Vagina (tissue), 2 donors: ENCODE measurements at places on chromosomes 12 and 14.

- H3K4me1 ChIP-seq: no peaks in the 10 kb centered on the region
- DNase-seq: no peak
- H3K36me3 ChIP-seq: no peaks in the 10 kb centered on the region
- H3K27ac ChIP-seq: no peak overlapping the region
- H3K4me3 ChIP-seq: no peak overlapping the region
Observed at GRCh38 chr12:2372178-2372577, 319.4 kb downstream of the CACNA1C start.

DNA sequence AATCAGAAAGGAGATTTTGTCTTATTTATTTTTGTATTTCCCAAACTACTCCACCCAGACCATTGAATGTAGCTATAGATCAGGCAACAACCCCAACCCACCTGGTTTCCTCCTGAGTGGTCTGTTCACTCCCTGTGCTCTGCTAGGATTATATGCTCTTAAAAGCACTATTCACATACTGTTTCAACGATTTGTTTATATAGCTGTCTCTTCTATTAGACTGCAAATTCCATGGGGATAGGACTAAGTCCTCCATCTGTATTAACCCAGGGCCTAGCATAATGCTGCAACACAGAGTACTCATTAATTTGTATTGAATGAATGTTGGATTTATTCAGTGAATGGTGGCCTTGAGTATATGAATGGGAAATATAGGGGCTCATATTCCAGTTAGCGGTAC, 307.6 kb downstream of the RAD51B start:
- DNase-seq: no peak
- no peaks in the 10 kb centered on the region for H3K36me3 ChIP-seq
- no peaks in the 10 kb centered on the region for H3K27me3 ChIP-seq
- no peak overlapping the region for H3K4me3 ChIP-seq
- no peak overlapping the region for H3K27ac ChIP-seq

GRCh38 chr12:55687746-55688145, 20.0 kb downstream of the ITGA7 start:
- H3K4me3 ChIP-seq: no peak overlapping the region
- no peaks in the 10 kb centered on the region for H3K36me3 ChIP-seq
- H3K4me1 ChIP-seq: no peaks in the 10 kb centered on the region
- H3K27ac ChIP-seq: no peak overlapping the region
- no peak for DNase-seq

GRCh38 chr14:21091821-21092272, 6.6 kb downstream of the ZNF219 start:
- peaks cover 28% of the 10 kb centered on the region for H3K36me3 ChIP-seq
- peak overlapping the region; percentile 31 for H3K27ac ChIP-seq
- H3K4me1 ChIP-seq: peaks cover 19% of the 10 kb centered on the region
- no peaks in the 10 kb centered on the region for H3K27me3 ChIP-seq
- no peak overlapping the region for H3K4me3 ChIP-seq

DNA sequence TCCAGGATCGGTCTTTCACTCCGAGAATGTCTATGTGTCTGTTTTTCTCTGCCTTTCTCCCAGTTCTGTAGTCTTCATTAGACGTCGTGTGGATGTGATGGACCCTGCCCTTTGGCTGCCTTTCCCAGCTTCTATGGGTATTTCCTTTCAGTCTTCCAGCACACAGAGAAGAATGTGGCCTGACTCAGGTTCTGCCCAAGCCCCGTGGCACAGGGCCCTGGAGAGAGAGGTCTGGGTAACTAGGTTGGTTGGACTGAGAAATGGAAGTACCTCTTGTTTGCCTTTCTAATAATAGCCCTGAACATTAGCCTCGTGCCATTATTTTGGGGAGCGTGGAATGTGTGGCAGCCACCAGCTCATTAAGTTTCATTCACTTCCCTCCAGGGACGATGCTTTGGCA, 3.8 kb downstream of the FOXJ2 start:
- no peak for DNase-seq
- H3K36me3 ChIP-seq: no peaks in the 10 kb centered on the region
- peaks cover 69% of the 10 kb centered on the region for H3K4me1 ChIP-seq
- no peaks in the 10 kb centered on the region for H3K27me3 ChIP-seq

DNA sequence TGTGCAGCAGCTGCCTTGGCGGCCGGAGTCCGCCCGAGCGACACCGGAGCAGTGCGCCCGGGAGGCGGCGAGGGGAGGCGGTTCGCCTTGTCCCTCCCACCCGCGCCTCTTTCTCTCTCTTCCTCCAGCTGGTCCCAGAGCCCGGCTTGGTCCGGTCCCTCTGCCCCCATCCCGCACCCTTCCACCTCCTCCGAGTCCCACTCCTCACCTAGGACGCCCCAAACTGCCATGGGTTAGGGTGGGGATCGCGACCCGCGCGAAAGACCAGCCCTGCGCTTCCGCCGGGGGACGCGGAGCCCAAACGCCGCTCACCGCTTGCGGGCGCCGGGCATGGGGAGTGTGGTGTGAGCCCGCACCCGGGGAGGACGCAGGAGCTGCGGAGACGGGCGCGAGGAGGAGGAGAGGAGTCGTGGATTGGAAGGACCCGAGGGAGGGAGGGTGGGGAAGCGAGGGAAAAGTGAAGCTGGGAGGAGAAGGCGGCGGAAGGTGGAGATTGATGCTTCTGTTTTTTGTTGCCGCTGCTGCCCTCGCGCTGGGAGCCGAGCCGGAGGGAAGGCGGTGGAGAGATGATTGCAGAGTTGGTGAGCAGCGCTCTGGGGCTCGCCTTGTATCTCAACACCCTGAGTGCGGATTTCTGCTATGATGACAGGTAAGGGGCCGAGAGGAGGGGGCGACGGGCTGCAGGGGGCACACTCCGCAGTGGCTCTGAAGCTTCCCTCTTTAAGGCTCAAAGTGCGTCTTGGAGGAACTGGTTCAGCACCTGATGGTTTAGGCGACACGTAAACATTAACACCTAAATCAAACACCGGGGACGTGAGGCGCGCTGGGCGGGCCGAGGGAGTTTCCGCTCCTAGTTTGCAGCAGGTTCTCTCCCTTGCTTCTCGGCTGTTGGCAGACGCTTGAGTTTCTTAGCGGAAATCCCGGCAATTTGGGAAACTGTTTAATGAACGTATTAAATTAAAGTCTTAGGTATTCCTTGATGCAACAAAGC, 610 bp downstream of the TMTC2 start:
- H3K4me3 ChIP-seq: peak overlapping the region; percentile 69
- DNase-seq: no peak
- peaks cover 35% of the 10 kb centered on the region for H3K4me1 ChIP-seq
- H3K27me3 ChIP-seq: no peaks in the 10 kb centered on the region
- H3K27ac ChIP-seq: peak overlapping the region; percentile 91
- H3K36me3 ChIP-seq: no peaks in the 10 kb centered on the region

DNA sequence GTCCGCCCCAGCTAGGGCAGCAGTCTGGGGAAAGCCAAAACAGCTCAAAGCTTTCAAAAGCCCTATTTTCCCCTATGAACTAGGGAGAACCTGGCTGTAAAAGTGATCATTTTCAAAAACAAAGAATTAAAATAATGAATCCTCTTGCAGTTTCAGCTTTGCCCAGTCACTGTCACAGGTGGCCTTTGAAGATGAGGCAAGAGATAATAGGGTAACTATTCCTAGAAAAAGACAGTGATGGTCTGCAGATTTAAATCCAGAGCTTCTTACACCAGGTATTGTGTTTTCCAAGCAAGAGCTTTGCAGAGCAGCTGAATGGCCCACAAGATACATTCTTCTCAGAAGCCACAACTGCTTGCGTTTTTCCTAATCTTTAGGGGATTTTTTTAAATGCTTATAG, 80.2 kb upstream of the NUDT4 start:
- H3K27me3 ChIP-seq: no peaks in the 10 kb centered on the region
- no peak overlapping the region for H3K27ac ChIP-seq
- DNase-seq: no peak
- H3K4me3 ChIP-seq: no peak overlapping the region

DNA sequence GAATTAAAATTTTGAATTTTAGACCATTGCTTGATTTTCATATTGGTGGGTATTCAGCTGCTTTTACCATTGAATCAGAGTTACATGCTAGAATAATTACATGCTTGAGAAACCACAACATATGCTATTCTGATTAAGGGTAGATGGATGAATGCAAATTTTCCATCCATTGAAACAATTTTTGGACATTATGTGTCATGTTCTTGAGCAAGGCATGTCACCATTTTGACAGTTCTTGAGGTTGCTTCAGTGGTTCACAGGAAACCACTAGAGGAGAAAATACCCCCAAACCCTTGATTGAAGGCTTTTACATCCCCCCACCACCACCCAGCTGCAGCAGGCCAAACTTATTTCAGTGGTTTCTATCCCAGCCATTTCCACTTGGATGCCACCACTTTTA, 13.5 kb downstream of the UBR7 start:
- H3K36me3 ChIP-seq: no peaks in the 10 kb centered on the region
- no peak for DNase-seq
- H3K4me3 ChIP-seq: no peak overlapping the region
- H3K4me1 ChIP-seq: no peaks in the 10 kb centered on the region

DNA sequence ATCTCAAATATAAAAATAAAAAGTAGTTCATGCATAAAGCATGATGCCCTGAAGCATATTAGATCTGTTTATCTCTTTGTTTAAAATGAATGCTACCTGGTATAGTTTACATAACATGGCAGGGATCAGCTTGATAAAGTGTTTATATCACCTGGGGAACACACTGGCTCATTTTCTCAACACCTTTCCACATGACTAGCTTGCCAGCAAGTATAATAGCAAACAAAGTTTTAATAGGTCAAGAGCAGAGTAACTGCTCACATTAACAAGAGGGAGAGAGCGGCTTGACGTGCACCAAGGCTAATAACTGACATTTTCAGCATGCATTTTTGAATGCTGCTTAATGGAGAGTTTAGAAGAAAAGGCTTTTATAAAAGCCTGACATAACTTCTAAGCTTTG, 246.4 kb downstream of the EGLN3 start:
- H3K4me1 ChIP-seq: no peaks in the 10 kb centered on the region
- H3K36me3 ChIP-seq: no peaks in the 10 kb centered on the region
- H3K27ac ChIP-seq: no peak overlapping the region
- H3K27me3 ChIP-seq: no peaks in the 10 kb centered on the region
- no peak for DNase-seq

GRCh38 chr14:97707603-97708002, 910.4 kb downstream of the VRK1 start:
- no peaks in the 10 kb centered on the region for H3K36me3 ChIP-seq
- H3K27me3 ChIP-seq: no peaks in the 10 kb centered on the region
- no peak overlapping the region for H3K4me3 ChIP-seq
- DNase-seq: no peak
- no peak overlapping the region for H3K27ac ChIP-seq

GRCh38 chr12:65209655-65210043, 40.3 kb downstream of the LEMD3 start:
- H3K4me1 ChIP-seq: peaks cover 33% of the 10 kb centered on the region
- H3K27ac ChIP-seq: no peak overlapping the region
- no peak for DNase-seq
- no peak overlapping the region for H3K4me3 ChIP-seq

GRCh38 chr12:42421844-42422779, 96.1 kb downstream of the PPHLN1 start:
- DNase-seq: no peak
- peak overlapping the region; percentile 24 for H3K27ac ChIP-seq
- no peaks in the 10 kb centered on the region for H3K27me3 ChIP-seq
- peaks cover 6% of the 10 kb centered on the region for H3K4me1 ChIP-seq
- no peak overlapping the region for H3K4me3 ChIP-seq
- no peaks in the 10 kb centered on the region for H3K36me3 ChIP-seq

DNA sequence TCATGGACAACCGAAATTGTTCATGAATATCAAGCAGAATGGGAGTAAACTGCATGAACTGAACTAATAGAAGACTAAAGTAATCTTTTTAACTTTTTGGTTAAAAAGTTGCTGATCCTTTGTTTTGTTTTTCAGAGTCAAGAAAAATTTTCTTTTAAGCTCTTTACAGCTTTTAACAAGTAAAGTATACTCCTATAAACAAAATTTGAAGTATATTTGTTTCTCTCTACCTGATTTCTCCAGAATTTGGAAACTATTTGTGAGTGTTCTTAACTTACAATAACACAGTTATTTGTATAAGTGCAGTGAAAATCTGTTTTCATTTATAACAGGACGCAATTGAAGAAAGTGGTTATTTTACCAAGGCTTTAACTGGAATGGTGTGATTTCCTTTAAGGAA, 12.2 kb upstream of the LRRK2 start:
- H3K4me1 ChIP-seq: peaks cover 16% of the 10 kb centered on the region
- no peak overlapping the region for H3K4me3 ChIP-seq
- no peaks in the 10 kb centered on the region for H3K36me3 ChIP-seq

- peak overlapping the region; percentile 73 for H3K27ac ChIP-seq
- H3K27me3 ChIP-seq: no peaks in the 10 kb centered on the region
- H3K4me3 ChIP-seq: no peak overlapping the region
- no peaks in the 10 kb centered on the region for H3K36me3 ChIP-seq
Observed at GRCh38 chr12:75825686-75826085, 205.9 kb downstream of the PHLDA1 start.

GRCh38 chr12:25775968-25776367, 182.5 kb upstream of the RASSF8 start:
- no peaks in the 10 kb centered on the region for H3K36me3 ChIP-seq
- DNase-seq: no peak
- H3K27ac ChIP-seq: no peak overlapping the region
- peaks cover 6% of the 10 kb centered on the region for H3K4me1 ChIP-seq

- no peak for DNase-seq
- H3K36me3 ChIP-seq: no peaks in the 10 kb centered on the region
- no peaks in the 10 kb centered on the region for H3K27me3 ChIP-seq
- peak overlapping the region; percentile 31 for H3K27ac ChIP-seq
Observed at GRCh38 chr14:21093018-21093417, 5.4 kb downstream of the ZNF219 start.

GRCh38 chr14:104681689-104682074, 7.7 kb upstream of the INF2 start:
- DNase-seq: no peak
- H3K4me1 ChIP-seq: peaks cover 60% of the 10 kb centered on the region
- no peaks in the 10 kb centered on the region for H3K36me3 ChIP-seq
- peak overlapping the region; percentile 15 for H3K4me3 ChIP-seq

- no peaks in the 10 kb centered on the region for H3K27me3 ChIP-seq
- no peak for DNase-seq
- no peak overlapping the region for H3K4me3 ChIP-seq
- no peak overlapping the region for H3K27ac ChIP-seq
Observed at GRCh38 chr12:87676731-87677130, 352.5 kb downstream of the C12orf50 start.

GRCh38 chr12:129651951-129652350, 251.9 kb downstream of the TMEM132D start:
- DNase-seq: no peak
- no peak overlapping the region for H3K4me3 ChIP-seq
- H3K36me3 ChIP-seq: no peaks in the 10 kb centered on the region
- no peaks in the 10 kb centered on the region for H3K27me3 ChIP-seq
